ENCODE measurements at places on chromosomes 1 and 21.

DNA sequence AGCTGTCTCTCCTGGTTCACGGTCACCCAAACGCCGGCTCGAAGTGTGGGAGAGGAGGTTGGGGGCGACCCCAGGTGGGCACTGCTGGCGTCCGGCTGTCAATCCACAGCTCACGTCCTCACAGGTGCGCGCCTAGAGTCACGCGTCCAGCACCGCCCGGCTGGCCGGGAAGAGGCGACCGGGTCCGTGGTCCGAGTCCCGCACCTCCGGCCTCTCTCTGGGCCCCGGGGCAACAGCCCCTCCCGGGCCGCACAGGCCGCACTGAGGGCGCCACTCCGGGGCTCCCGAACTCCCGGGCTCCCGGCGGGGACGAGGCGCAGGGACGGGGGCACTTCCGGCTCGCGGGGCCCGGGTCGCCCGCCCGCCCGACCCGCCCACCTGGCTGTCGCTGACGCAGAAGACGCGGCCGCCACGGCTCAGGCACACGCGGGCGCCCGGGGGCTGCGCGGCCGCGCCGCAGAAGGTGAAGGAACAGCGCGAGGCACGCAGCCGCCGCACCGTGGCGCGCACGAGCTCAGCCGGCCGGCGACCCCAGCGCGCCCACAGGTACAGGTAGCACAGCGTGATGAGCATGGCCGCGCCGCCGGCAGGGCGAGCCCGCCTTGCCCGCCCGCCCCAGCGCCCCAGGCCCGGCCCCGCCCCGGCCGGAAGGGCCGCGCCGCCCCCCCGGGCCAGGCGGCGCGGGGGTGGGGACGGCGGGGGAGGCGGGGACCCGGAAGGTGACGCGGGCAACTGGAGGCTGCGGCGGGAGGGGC is at the start of gene HLCS:
TSS of gene HLCS (minus strand) at position 604 of the 755 bp plus-strand sequence. CDS start at position 573, 31 bp downstream.
- DNase-seq = peak; percentile 83

GRCh38 chr1:186442651-186443375 is 18.1 kb downstream of the PDC start:
- DNase-seq = no peak

DNA sequence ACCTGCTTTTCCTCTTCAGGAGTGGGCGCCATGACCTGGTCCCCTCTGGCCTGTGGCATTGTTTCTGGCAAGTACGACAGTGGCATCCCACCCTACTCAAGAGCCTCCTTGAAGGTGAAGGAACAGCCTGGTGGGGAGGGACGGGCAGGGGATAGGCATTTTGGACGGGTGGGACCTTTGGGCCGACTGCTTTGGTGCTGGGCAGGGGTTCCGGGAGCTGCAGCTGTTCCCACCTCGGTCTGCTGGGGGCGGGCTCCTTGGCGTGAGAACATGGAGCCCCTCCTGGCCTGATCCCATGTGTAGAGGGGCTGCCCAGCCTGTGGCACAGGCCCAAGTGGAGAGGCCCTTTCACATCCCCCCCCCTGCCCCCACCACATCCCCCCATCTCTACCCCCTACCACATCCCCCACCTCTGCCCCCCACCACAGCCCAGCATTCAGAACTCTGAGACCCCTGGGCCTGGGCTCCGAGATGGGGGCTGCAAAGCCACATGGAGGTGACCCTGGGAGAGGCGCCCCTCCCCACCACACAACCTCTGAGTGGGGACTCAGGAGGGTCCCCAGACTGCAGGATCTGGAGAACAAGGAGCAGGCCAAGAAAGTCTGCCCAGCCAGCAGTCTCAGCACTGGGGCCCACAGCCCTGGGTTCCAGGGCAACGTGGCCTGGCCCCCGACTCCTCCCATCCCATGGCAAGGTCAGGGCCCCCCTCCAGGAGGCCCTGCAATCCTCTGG is 50.0 kb downstream of the KCNAB2 start:
- DNase-seq = no peak

DNA sequence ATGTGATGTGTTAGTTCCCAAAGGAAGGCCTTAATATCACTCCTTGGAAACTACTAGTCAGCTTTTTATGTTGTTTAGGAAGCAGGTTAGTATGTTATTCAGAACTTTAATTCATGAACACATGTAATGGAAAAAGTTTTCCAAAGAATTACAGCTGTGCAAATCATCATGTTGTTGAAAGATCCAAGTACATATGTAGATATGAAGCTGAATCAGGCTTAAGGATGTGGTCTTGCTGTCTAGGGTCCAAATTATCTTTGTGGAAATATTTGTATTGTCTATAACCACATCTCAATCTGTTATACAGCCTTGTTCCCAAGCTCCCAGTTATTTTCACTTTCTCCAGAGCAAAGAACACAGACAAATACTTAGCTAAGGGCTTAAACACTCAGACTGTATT is 231.6 kb downstream of the TPR start:
- DNase-seq = no peak

- DNase-seq = no peak
Measured at GRCh38 chr1:243406424-243406823, 150.6 kb downstream of the SDCCAG8 start.

- peak; percentile 30 for DNase-seq
Measured at GRCh38 chr1:36703526-36704208, 221.0 kb upstream of the CSF3R start.

DNA sequence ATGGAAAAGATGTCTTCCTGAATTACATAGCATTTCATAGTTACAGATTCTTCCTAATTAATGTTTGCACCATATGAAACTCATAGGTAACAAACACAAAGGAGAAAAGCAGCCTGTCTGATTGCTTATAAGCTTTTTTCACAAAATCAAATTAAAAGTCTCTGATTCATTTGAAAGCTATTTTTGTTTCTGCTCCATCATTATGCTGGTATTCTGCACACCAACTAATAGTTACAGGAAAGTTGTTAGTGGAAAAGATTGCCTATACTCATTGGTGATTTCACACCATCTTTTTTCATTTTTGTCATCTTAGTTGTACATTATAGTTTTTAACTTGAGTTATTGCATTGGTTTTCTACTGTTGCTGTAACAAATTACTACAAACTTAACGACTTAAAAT is 70.0 kb downstream of the PRKAA2 start:
- DNase-seq = no peak

DNA sequence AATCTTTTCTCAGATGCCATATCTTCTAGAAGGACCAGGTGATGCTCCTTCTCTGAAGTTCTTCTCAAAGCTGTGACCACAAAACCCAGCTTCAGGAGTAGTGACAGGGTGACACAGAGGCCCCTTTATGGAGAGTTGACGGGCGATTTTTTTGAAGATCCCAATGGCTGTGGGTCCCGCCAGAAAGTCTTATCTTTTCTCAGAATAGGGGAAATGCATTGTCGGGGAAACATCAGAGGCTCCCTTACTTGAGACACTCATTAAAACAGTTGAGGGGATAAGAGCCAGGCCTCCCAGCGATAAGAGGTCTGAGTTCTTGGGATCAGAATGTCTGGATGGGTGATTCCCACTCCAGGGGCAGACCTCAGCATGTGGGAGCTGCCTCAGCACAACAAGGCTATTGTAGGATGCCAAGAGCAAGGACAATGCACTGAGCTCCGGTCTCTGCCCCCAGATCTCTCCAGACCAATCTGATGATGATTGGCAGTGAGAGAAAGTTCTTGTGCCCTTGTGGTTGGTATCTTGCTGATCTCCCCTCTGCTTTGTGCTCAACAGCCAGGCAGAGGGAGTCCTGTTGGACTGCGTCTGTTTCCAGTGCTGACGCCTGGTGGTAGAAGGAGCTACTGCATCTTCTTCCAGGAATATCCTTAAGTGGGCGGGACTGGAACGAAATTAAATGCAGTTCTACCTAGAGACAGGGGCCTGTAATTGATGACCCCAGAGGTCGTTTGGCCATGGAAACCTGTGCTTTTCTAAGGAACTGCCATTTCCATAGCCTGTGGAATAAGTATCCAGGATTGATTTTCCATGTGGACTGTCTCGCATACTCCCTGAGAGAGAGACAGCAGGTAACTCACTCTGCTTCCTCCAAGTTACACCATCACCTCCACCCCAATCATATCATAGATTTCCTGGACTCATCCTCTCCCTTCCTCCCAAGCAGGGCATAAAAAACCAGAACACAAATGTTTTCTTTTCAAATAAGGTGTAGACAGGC is 6.8 kb upstream of the ACKR1 start:
- DNase-seq = no peak

GRCh38 chr21:41678016-41678923 is 88.6 kb downstream of the RIPK4 start:
- no peak for DNase-seq

DNA sequence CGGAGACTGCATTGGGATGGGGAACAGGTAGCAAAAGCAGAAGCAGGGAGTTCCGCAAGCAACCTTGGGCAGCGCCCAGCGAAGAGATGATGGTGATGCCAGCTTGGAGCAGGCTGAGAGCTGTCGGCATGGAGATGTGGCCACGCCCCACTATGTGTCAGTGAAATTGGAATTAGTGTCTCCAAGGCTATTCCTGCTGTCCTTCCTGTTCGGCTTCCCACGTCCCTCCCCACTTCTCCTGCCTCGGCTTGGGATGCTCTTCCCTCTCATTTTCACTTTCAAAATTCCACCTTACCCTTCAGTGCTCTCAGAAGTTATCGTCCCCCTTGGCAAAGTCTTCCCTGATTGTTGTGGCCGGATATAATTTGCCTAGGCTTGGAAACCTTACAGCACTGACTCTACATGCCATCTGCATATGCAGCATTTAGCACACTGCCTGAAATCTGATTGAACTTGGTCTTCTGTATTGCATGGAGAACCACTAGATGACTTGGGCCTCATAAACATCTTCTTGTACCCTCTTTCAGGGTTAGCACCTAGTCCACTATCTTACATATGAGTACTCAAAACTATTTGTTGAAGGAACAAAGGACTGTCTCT is 270.7 kb upstream of the RUNX1 start:
- no peak for DNase-seq

DNA sequence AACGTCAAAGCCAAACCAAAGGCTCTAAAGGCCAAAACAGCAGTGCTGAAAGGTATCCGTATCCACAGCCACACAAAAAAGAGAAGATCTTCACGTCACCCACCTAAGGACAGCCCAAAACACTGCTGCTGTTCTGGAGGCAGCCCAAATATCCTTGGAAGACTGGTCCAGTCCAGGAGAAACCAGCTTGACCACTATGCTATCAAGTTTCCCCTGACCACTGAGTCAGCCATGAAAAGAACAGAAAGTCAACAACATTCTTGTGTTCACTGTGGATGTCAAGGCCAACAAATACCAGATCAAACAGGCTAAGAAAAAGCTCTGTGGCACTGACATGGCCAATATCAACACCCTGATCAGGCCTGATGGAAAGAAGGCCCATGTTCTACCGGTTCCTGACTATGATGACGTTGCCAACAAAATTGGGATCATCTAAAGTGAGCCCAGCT is 32.1 kb downstream of the ARID4B start:
- no peak for DNase-seq

- DNase-seq = no peak
Measured at GRCh38 chr1:63230722-63231121, 91.6 kb upstream of the FOXD3 start.

DNA sequence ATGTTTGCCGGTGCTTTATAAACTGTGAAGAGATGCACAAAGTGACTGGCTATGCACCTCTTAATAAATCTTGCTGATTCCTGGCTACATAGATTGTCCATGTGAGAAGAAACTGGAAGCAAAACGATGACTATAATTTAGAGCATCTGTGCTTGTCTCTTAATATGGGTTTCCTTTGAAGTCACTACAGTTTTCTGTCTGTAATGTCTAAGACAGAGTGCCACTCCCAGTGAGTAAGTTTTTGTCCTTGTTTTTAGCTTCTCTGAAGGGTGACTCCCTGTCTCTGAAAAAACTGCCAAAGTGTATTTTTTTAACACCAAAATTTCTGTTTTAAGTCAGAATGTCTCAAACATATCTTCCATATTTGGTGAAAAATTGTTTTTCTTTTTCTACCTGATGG is 175.1 kb downstream of the FASLG start:
- no peak for DNase-seq

GRCh38 chr1:94886361-94886760 is 40.5 kb downstream of the CNN3 start:
- no peak for DNase-seq

GRCh38 chr1:182262425-182262824 is 129.2 kb downstream of the GLUL start:
- no peak for DNase-seq

DNA sequence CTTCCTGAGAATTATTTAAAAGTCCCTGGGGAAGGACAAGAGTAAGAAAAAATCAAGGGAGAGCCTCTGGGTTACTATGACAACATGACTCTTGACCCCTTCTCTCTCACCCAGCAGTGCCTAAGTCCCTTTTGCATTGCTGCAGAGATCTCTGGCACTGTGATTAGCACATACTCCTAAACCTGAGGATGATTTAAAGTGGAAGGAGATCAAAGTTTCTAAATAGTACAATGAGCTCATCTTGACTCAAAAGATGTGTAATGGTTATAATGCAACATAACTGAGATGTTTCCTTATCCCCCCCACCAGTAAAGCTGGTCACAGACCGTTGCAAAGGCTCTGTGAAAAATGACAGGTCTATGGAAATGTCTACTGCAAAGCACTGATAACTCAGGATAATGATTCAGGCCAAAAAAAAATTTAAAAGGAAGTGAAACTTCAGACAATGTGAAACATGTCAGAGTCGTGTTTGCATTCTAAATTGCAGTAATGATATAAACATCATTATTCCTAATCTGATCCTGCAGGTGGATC is 519.2 kb downstream of the KIF26B start:
- no peak for DNase-seq

GRCh38 chr1:172775606-172776005 is 116.7 kb downstream of the FASLG start:
- DNase-seq = no peak

DNA sequence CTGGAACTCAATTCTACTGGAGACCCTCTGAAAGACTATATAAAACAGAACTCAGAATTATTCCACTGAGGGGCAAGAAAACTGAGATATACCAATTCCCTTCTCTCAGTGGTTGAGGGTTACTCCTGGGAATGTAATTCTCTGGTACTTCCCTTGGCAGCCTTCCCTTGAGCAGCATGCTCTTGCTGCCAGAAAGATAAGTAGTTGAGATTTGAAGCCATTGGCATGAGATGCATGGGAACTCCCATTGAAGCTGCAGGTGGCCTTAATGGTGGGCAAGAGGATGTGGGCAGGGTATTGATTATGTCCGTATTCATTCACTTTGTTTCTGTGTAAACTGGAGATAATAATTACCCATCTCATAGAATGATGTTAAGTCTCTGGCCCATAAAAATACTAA is 28.6 kb upstream of the C1orf185 start:
- no peak for DNase-seq

DNA sequence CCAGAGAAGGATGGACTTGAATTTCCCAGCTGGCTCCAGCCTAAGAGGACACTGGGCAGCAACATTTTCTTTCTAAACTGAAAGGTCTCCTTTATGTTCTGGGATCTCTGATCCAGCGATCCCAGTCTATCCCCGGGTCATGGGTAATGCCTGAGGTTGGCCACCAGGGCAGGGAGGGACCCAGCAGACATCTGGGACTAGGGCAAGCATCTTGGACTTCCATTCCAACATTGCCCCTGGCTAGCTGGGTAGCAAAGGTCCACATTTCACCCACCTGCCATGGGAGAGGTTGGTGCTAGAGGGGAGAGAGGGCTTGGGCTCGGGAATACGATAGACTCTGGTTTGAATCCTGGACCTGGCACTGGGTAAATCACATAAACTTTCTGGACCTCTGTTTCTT is 84.6 kb downstream of the LRRN2 start:
- no peak for DNase-seq

GRCh38 chr1:229344937-229345684 is 2.3 kb upstream of the CCSAP start:
- no peak for DNase-seq

GRCh38 chr1:115980998-115981993 is 5.0 kb downstream of the SLC22A15 start:
- DNase-seq = peak; percentile 53

- DNase-seq = no peak
Measured at GRCh38 chr1:77948841-77949424, 29.9 kb downstream of the FUBP1 start.

- DNase-seq = no peak
Measured at GRCh38 chr1:53641481-53642214, 97.3 kb downstream of the GLIS1 start.
